ENCODE measurements at places on chromosomes 7 and 10.

DNA sequence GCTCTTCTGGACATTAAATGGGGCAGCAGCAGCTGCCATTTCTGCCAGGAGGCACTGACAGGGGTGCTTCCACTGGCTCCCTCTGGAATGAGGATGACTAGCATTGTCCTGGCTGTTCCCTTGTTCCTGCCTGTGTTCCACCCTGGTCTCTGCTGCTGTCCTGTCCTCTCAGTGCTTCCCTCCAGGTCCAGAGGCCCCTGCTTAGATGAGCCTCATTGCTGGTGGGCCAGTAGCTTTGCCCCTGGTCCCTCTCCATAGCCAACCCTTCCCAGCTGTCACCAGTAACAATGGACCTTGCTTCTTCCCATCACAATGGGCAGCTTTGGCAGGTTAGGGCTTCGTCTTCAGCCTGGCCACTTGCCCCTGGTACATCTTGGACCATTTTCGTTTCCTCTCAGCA, 561.1 kb downstream of the TCERG1L start:
- DNase-seq: no peak

DNA sequence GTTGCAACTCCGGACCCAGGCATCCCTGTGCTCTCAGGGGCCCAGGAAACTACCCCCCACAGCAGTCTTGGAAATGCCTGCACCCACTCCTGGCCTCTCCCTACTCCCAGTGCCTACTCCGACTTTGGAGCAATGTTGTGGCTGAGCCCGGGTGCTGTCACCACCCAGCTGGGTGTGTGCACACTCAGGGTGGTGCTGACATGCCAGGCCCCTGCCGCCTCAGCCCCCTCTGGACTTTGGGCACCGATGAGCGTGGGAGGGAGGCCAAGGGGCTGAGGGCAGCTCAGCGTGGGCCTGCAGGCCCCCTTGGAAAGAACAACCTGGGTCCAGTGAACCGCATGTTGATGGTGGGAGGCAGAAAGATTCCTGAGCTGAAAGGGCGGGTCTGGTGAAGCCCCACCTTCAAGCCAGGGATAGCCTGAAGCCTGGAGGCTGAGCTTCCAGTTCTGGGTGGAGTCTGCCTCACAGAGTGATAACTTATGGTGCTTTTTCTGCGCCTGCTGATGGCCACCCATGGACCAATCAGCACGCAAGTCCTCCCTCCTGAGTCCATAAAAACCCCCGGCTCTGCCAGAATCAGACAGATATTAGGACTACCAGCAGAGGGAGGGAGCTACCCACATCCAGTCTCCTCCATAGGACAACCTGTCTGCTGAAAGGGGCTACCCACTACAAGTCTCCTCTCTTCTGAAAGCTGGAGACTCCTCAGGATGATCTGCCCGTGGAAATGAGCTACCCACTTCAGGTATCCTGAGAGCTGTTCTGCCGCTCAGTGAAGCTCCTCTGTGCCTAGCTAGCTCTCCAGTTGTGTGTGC, 380.4 kb upstream of the SORCS1 start:
- no peak for DNase-seq

- no peak for DNase-seq
These were observed 55.5 kb upstream of the ABLIM1 start for GRCh38 chr10:114713525-114714090.

DNA sequence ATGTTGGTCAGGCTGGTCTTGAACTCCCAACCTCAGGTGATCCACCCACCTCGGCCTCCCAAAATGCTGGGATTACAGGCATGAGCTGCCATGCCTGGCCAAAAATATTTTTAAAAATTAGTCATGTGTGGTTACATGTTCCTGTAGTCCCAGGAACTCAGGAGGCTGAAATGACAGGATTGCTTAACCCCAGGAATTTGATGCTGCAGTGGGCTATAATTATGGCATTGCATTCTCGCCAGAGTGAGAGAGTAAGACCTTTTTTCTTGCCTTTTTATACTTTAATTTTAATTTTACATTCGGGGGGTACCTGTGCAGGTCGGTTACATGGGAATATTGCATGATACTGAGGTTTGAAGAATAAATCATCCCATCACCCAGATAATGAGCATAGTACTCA, 86.6 kb upstream of the ZNF92 start:
- peak; percentile 39 for DNase-seq

DNA sequence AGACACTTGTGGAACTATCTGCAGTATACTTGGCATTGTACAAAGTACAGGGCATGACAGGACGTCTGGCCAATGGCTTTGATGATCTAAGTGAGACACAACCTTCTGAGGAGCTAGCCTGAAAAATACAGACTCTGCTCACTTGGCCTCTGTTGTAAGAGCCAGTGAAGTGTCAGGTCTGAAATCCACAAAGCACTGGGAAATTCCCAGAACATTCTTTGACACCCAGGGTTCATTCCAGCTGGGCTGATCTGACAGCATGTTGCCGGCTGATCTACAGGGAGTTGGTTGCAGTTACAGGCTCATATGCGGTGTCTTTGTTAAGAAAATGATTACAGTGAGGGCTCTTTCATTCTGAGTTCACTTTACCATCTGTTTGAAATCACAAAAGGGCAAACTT, 354.6 kb downstream of the PHF14 start:
- DNase-seq: no peak

DNA sequence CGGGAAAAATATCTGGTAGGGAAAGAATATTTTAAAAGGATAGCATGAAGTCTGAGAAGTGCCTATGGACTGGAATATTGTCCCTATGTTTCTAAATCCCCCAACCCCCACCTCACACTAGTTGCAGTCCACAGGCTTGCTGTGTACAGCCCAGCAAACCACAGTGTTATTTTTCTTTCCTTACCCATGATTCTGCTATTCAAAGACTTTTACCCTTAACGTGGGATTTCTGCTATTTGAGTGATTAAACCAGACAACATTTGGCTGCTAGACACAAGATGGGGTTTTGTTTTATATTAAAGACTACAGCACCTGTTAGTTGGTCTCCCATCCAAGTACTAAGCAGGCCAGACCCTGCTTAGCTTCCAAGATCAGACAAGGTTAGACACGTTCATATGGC, 120.5 kb upstream of the MYO3A start:
- no peak for DNase-seq

DNA sequence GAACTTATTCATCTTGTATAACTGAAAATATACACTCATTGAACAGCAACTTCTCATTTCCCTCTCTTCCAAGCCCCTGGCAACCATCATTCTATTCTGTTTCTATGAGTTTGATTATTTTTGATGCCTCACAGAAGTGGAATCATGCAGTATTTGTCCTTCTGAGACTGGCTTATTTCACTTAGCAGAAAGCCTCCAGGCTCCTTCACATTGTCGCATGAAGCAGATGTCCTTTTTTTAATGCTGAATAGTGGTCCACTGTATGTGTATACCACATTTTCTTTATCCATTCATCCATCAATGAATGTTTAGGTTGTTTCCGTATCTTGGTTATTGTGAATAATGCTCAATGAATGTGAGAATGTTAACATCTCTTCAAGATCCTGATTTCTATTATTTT, 238.2 kb upstream of the KLF14 start:
- no peak for DNase-seq

GRCh38 chr10:47062441-47063200, 151.4 kb downstream of the PTPN20 start:
- no peak for DNase-seq

DNA sequence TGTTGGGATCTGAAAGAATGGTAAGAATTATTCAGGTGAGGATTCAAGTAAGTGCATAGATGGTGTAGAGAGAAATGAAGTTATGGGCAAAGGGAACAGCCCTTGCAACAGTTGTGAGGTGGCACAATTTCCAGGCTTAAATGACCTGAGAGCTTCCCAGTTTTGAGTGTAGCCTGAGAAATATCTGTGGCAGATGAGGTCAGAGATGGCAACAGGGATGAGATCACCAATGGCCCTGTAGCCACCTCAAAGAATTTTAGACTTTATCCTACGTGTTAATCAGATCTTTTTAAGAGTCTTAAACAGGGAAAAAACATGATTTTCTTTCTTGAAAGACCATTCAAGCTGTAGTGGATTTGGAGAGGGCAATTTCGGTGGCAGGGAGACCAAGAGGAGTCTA, 1.9 kb upstream of the NRF1 start:
- DNase-seq: peak; percentile 32

- peak; percentile 11 for DNase-seq
These were observed 36.3 kb downstream of the ABCB1 start for GRCh38 chr7:87564296-87564963.

DNA sequence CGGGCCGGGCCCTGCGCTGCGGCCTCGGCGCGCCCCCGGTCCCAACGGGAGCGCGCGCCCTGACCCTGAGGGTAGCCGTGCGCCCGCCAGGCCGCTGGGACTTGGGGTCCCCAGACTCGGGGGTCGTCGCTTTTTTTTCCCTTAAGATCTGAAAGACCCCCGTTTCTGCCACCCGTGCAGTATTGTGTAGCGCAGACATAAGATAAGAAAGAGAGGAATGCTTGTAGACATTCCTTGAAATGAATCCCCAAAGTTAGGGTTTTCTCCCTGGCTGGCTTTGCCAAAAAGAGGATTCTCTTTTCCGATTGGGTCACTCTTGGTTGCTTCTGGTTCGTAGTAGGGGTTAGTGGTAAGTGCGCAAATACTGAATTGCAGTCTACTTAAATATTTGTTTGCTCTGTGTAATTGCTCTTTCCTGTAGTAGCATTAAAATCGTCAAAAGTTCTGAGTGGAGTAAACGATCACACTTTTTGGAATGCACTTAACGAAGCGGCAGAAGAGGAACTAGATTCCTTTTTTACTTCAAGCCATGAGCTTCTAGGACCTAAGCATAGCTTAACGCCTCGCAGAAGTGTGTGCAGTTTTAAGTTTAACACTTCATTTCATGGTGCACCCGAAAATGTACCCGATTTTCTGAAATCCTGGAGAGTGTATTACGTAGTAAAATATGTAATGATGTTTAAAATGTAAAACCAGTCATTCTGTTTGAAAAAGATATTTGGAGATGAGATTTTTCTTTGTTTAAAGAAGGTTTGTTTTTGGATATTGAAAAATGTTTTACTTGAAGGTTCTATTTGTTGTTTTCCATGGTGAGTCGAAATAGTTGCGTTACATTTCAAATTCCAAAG, 1.3 kb downstream of the CUL1 start:
- DNase-seq: peak; percentile 19

DNA sequence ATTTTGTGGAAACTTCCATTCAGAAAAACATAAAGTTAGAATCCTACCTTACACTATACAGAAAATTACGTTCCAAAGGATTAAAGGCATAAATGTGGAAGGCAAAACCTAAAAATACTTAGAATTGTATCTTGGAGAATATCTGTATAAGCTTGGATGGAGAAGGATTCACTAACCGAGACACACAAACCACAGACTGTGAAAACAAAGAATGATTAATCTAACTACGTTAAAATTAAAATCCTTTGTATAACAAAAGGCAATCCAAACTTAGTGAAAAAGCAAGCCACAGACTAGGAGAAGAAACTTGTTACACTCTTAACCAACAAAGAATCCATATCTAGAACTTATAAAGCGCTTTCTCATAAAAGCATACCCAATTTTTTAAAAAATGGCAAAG, 678.8 kb downstream of the INHBA start:
- DNase-seq: no peak

- no peak for DNase-seq
These were observed 110.4 kb downstream of the INSYN2A start for GRCh38 chr10:127085957-127086356.

DNA sequence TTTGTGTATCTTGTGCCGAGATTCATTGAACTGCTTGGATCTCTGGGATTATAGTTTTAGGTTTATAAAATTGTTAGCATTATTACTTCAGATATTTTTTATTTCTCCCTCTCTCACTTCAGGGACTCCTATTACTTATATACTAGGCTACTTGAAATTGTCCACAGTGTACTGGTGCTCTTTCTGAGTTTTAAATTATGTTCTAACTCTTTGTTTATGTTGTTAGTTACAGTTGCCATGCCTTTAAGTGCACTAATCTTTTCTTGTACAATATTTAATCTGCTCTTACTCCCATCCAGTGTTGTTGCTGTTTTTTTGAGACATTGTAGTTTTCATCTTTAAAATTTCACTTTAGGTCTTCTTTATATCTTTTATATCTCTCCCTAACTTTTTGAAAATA, 13.1 kb downstream of the PLEKHS1 start:
- DNase-seq: no peak

- no peak for DNase-seq
These were observed 40.5 kb upstream of the HSPB1 start for GRCh38 chr7:76261931-76262330.

GRCh38 chr7:36650320-36650719, 74.0 kb downstream of the AOAH start:
- no peak for DNase-seq

DNA sequence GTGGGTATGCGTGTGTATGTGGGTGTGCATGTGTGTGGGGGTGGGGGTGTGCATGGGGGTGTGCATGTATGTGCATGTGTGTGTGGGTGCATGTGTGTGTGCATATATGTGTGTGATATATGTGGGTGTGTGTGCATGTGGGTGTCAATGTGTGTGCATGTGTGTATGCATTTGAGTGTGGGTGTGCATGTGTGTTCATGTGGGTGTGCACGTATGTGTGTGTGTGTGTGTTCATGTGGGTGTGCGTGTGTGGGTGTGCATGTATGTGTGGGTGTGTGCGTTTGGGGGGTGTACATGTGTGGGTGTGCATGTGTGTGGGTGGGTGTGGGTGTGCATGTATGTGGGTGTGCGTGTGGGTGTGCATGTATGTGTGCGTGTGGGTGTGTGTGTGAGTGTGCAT, 42.6 kb downstream of the GTF2IRD1 start:
- DNase-seq: no peak

GRCh38 chr10:112721080-112721698, 228.9 kb upstream of the TCF7L2 start:
- peak; percentile 53 for DNase-seq

GRCh38 chr7:47625861-47626715, 44.2 kb upstream of the TNS3 start:
- DNase-seq: no peak

DNA sequence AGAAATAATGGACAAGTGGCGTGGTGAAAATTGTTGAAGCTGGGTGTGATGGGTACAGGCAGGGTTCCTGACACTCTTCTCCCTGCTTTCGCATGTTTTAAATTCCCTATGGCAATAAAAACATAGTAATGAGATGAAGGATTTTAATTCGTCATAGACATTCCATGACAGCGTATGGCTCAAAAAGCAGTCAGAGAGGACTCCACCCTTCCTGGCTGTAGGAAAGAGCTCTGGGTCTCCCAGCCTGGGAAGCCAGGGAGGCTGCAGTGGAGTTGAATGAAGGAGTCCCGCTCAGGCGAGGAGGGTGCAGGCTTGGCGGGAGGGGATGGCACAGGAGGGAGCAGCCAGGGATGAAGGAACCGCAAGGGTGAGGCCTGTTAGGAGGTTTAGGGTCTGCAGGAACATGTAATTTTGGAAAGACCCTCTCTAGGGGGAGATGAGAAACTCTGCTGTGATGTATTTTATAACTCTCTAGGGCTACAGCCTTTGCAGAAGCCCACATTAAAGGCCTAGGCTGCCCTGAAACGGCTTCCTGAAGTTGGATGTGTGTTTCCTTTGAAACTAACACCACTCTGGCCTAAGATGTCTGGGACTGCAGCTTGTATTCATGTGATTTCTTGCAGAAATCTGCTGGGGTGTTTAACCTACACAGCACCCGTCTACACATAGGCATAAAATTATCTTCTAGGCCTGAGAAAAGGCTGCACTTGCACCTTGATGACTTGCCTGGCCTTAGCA, 7.6 kb upstream of the LARP4B start:
- DNase-seq: no peak
